ENCODE measurements at places on chromosomes 12 and 14.
A peak's percentile ranks its signal among the peaks of the same experiment; 100 is the strongest.

GRCh38 chr12:27555361-27555760 lies 31.4 kb downstream of the PPFIBP1 start:
- no peak for DNase-seq

DNA sequence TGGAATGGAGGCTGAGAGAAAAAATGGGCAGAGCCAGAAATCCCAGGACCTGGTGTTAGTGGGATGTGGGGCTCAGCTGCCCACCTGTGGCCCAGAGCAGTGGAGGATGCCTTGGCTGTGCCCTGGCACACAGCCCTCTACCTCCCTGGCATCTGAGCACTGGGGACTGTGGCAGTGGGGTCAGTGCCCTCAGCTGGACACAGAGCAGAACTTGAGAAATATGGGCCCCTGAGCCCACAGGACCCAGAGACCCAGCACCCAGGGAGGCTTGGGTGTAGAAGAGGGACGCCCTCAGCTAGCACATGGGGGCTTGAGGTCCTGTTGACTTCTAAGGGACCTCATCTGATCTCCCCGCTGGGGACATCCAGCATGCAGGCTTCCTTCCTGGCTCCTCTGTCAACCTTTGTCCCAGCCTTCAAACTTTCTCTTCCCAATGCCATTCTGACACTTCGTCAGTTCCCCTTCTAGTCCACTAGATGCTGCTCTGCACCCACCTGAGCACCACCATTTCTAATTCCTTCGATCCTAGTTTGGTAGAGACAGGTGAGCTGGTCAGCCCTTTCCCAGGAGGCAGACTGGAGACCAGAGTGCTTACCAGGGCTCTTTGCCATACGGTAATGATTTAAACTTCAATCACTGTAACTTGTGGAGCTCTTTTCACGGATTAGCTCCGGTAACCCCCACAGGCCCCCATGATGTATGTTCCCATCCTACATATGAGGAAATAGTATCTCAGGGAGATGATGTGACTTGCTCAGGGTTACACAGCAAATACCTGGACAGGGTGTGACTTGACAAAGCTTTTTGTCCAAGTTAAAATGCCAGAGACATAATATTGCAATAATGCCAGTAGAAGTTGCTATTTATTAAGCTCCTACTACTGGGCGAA lies 143.7 kb downstream of the ASCL4 start:
- DNase-seq: peak; percentile 27

DNA sequence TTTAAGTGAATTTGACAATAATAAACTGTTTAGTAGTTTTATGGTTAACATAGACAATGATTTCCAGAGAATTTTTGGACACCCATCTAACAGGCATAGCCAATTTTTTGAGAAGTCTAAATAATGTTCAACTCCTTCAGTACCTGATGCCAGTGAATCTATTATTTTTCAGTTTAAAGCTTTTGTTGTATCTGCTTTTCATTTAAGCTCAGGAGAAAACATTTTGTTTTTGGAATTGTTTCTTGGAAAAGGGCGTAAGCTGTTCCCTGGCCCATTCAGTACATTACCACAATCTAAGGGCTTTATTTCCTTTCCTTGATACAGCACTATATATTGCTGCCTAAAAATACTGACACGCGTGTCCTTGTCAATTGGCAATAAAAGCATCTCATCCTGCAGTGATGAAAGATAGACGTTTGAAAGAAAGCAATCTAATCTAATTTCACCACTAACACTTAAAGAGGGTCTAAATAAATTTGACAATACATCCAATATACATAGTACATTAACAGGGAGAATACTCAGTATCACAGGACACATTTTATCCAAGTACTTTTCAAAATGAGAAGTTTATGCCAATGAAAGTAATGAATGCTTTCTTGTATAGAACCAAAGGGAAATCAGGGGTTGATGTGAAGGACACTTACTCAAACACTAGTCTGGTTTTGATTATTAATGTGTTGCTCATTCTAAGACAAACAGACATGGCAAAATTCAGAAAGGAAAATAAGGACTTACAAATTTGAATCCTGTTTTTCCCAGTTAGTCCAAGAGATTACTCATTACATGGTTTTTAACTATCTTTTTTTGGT lies 104.2 kb upstream of the LGR5 start:
- no peak for DNase-seq

GRCh38 chr14:78091361-78091760 lies 78.8 kb upstream of the NRXN3 start:
- no peak for DNase-seq

DNA sequence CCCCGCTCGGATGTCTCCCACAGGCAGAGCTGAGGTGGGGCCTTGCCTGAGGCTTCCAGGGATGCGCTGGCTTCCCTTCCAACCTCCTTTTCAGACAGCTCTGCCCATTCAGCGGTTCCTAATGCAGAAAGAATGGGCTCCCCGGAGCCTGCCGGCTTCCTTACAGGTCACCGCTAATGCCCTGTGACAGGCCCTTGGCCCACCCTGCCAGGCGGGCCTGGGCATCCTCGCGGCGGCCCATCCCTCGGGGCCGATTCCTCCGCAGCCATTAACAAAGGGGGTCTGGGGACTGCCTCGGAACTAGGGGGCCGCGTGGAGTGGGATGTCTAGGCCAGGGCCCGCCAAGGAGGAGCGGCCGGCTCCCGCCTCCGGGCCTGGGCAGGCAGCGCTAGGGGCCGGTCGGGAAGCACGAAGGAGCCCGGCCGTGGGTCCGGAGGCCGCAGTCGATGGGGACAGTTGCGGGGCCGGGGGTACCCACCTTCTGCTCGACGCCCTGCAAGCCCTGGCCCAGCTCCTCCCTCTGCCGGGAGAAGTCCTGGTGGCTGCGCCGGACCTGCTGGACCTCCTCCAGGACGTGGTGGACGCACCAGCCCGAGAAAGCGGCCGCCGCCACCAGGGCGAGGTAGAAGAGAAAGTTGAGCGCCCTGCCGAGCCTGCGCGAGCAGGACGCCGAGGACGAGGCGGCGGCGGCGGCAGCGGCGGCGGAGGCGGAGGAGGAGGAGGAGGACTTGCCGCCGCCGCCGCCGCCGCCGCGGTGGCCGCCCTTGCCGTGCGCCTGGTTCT lies 738 bp downstream of the CKAP4 start:
- peak; percentile 25 for DNase-seq

DNA sequence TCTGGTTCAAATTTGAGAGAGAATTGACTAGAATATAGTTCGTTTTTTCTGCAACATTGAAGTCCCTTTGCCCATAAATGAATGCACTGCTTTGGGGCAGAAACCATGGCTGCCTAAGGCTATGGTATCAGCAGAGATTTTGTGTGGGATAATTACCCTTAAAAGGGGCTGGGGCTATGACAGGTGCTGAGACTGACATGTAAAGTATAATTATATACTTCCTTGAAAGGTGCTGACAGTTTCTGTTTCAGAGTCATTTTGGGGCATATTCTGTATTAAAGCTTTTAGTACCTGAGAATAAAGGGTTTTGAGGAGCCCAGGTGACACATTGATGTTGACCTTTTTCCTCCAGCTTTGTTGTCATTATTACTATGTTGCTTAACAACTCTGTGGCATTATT lies 150.3 kb upstream of the PTPRQ start:
- peak; percentile 90 for DNase-seq

DNA sequence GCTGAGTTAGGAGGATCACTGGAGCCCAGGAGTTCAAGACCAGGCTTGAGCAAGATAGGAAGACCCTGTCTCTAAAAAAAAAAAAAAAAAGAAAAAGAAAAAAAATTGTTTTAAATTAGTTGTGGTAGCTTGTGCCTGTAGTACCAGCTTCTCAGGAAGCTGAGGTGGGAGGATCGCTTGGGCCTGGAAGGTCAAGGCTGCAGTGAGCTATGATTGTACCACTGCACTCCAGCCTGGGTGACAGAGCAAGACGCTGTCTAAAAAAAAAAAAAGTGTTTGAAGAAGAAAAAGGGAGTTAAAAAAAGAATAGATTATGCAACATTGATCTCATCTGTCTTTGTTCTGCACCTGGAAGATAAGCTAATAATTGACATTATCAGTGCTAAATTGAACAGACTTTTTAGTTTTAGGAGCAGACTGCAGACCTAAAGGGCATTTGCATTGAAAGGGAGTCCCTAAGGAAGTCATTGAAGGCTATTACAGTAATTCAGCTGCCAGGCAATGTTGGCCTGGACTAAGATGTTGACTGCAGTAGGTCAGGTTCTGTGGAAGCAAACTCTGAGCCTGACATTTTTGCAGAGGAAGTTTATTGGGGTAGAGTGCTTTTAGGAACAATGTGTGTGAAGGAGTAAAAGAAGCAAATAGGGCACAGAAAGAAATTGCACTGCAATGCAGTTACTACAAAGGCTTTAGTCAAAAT lies 215.8 kb downstream of the PCNX1 start:
- no peak for DNase-seq

DNA sequence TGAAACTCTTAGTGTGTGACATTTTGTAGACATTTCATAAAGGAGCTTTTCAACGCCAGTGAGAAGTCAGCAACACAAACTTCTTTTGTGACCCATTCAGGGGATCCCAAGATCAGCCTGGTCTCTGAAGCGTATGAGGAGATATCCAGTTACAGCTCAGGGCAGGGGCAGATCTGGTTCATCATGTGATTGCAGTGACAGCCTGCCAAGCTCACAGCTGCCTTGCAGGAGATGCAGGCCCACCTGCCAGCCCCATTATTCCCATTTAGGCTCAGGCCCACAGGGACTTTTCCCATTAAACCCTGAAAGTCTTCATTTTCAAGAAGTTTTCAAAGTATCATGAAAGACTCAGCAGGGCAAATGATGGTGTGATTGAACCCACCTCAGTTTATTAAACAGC lies 38.3 kb downstream of the SRGAP1 start:
- no peak for DNase-seq

All from NCI-H2227 treated with DMSO at 0.1 percent for 48 hours (cell line).